Brain pericyte (primary cell): ENCODE measurements at places on chromosomes 11 and 22.

- no peak for DNase-seq
Observed at GRCh38 chr11:95187723-95188122, 43.3 kb downstream of the SESN3 start.

GRCh38 chr22:46657996-46658947 lies 38.1 kb downstream of the GRAMD4 start:
- no peak for DNase-seq

DNA sequence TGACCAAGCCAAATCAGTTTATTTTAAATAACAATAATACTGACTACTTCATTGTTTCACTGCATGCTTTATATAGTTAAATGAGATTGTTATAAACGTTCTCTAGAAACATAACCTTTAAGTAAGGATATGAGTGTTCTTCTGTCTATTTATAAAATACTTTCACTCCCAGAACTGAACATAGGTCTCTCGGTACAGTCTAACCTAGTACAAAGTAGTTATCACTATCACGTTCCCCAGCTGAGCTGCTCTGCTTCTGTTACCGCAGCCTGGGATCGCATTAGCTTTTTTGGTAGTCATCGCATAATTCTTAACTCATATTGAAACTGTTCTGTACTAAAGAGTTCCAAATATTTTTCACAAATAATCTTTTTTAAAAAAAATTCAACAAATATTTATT lies 143.6 kb downstream of the WNT11 start:
- DNase-seq = no peak

- no peak for DNase-seq
Observed at GRCh38 chr11:61417670-61418069, 12.1 kb downstream of the CPSF7 start.

- DNase-seq = no peak
Observed at GRCh38 chr11:131392528-131393255, 22.3 kb downstream of the NTM start.

GRCh38 chr11:33891714-33892327 lies at the start of gene LMO2:
Gene LMO2, minus strand, starts transcription at chr11:33892076. Its CDS starts 22,360 bp downstream, at chr11:33869716.
- no peak for DNase-seq

DNA sequence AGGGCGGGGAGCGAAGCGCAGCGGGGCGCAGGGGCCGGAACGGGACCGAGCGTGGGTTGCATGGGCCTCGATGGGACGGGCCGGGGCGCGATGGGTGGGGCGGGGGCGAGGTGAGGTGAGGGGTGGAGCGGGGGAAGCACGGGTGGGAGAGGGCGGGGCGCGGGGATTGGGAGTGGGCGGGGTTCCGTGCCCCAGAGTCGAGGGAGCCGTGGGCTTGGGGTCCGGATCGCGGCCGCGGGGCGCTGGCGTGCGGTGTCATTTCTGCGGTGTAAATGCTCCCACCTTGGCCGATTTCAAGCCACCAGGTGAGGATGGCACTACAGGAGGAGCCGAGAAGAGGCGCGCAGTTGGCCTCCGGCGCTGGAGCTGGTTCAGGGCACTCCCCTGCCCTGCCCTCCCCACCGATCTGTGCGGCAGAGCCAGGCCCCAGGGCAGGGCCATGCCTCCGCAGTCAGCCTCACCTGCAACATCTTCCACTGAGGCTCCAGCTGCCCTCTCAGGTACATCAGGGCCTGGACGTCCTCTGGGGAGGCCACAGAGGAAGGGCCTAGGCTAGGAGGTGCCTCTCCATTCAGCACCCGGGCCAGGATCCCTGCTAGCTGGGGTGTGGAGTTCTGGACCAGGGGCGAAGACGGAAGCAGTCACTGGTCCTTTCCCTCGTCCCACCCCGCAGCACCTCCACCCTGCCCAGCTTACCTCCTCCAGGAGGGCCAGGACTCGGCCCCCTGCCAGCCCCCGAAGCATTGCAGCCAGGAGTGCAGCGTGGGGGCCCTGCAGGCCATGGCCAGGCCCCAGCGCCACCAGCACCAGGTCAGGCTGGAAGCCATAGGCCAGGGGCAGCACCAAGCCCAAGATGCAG lies 620 bp upstream of the TUBGCP6 start:
- no peak for DNase-seq

- no peak for DNase-seq
Observed at GRCh38 chr11:67504005-67504949, 886 bp downstream of the PITPNM1 start.

DNA sequence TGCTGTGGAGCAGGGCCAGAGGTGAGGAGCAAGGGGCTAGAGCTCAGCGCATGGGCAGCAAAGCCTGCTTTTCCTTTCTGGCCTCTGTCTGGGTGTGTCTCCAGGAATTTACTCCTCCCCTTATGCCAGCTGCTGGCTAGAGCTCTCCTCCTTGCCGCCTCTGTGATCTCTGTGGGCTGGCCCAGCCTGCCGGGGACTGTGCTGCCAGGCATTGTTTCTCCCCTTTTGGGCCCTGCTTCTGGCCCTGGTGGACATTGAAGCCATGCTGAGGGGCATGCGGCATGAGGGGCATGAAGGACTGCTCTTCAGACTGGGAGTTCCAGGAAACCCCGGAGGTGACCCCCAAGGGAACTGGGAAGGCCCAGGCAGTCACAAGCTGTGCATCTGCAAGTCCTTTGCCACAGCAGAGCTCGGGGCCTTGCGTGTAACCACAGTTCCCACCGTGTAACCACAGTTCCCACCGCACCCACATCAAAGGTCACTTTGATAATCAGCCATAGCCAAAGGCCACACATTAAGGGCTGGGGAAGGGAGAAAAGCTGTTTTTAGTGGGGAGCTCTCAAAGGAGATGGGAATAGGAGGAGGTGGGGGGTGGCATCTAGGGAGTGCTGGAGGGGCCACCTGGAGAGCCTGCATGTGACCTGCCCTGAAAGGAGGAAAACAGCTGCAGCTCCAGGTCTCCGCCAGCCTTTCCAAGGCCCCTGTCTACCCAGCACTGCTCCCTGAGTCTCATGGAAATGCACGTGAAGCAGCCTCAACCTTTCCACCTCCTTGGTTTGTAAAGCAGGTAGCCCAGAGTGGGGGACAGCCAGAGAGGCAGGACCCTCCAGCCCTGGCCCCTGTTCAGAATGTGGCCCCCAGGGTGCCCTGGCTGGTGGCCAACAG lies 62.3 kb downstream of the PPFIBP2 start:
- DNase-seq = no peak

DNA sequence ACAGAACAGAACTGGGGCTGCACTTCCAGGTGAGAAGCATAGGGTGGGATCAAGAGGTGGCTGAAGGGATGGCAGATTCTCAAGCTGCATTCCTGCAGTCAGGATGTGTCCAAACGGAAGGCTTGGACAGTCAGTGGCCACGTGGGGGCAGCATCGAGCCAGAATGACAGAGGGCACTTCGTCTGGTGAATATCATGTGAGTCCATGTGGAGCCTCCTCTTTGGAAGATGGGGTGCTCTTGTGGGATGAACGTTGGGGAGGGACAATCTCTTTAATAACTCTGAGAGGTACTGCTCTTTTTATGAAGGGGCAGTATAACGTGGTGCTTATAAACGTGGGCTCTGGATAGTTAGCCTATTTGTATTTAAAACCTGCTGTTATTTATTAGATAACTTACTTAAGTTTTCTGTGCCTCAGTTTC lies 154.9 kb upstream of the NAV2 start:
- peak; percentile 47 for DNase-seq

GRCh38 chr22:40525250-40525884 lies 111.2 kb downstream of the MRTFA start:
- DNase-seq = no peak

DNA sequence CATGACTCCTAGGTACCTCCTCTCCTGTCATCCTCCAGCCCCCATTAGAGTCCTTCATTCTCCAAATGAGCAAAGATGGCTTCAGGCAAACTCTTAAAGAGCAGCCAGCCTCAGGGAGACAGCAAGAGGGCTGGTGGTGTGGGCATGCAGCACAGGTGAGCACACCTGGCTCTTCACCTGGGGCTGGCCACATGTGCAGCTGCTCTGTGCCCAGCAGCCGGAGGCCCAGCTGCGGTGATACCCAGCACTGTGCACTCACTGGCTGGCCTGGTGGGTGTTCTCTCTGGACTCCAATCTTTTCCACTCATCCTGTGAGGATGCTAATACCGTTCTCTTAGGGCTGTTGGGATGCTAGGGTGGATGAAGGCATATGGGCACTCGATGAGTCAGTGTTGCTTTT lies 106.1 kb upstream of the PARVA start:
- no peak for DNase-seq

DNA sequence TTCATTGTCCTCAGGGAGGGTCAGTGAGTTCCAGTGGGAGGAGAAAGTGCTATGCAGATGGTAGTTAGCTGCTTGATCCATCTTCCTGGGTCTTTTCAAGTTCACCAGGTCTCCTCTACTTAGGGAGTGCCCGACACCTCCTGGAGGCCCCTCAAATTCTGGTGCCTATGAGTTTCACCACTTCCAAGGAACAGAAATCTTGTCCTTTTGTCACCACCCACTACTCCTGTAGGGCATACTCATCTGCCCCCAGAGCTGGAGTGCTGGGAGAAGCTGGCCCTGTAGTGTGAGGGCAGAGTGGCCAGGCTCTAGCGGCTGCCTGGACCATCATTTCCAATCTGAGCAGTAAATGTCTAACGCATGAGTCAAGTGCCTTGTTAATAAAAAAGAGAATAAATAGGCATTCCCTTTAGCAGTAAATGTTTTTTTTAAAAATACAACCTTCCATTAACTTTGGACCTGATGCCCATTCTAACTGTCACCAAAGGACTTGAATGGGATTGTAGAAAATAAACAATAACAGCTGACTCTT lies 12.5 kb downstream of the IRAG1 start:
- no peak for DNase-seq

- DNase-seq = no peak
Observed at GRCh38 chr11:119752946-119753345, 23.9 kb upstream of the NECTIN1 start.

GRCh38 chr22:49505337-49506009 lies 322.2 kb downstream of the BRD1 start:
- no peak for DNase-seq

- no peak for DNase-seq
Observed at GRCh38 chr11:70243912-70244652, 26.4 kb upstream of the PPFIA1 start.

DNA sequence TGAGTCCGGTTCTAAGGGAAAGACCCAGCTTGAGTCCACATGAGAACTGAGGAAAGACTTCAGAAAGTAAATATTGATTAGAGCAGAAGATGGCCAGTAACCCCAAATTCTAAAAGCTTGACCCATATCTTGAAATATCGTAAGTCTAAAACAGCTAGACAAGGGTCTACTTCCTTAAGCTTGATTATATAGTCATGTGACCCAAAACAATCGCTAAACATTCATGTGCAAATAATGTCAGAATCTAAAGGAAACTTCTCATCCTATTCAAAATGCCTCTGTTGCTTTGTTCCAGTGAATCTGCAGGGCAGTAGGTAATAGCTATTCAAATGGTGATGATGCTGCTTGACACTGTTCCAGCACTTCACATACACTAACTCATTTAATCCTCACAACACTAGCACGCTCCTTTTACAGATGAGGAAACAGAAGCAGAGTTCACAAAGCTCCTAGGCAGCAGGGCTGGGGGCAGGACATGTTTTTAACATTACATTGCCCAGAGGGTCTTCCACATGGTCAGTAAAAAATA lies 52.6 kb downstream of the TCF20 start:
- DNase-seq = no peak

DNA sequence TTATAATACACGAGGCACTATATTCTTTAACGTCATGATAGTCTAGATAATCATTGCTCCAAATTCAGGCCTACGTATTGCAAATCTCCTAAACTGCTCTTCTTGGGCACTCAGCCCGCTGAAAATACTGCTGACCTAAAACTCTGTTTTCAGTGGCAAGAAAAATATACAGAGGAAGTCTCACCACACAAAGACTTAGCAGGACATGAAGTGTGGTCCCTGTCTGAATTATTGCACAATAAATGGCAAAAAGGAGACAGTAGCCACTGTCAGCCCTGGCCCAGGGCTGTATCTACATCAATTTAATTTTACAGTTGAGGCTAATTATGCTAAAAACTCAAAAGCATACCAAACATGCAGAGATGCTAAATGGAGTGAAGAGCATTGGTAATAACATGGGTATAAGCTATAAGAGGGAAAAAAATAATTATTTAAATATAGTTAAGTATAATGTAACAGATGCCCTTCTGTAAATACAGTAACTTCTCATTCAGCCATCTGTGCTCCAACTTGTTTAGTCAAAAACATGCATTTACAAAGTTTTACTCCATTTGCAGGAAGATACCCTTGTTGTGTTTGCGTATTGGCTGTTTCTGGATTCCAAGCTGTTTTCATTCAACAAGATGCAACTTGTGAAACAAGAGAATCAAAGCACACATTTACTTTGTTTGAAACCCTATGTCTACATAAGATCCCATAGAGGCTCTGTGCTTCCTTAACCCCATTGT lies 800.0 kb upstream of the LUZP2 start:
- no peak for DNase-seq

DNA sequence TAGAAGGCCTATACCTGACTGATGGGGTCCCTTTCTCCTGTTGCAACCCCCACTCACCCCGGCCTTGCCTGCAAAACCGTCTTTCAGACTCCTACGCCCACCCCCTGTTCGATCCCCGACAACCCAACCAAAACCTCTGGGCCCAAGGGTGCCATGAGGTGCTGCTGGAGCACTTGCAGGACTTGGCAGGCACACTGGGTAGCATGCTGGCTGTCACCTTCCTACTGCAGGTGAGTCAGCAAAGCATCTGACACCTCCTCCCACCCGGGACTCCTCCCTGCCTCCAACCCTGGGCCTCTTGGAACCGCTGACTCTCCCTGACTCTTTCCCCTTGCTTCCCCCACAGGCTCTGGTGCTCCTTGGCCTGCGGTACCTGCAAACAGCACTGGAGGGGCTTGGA lies 1.2 kb downstream of the ROM1 start:
- DNase-seq = no peak

DNA sequence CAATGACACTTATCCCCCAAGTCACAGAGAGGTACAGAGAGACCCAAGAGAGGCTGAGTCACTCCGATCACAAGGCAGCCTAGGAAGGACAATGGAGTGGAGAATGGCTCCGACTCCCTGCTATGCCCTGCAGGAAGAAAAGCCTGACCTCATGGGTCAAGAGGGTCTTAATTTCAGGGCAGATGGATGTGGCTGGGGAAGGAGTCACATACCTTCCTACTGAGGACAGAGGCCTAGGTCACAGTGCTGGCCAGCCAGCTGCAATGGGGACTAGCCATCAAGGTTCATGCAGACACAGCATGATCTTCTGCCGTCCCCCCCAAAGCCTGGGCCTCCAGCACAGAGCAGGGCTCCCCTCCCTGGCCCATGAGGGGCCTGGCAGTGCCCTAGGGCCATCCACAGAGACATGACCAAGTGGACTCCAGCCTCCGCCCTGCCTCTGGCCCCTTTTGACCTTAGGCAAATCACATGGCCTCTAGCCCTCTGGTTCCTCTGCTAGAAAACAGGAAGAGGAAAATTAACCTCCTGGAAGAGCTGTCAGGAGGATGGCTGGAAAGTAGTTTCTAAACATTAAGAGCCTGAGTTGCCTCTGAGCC lies 1.8 kb downstream of the ARRB1 start:
- no peak for DNase-seq
